Tibial nerve (tissue), 4 donors: ENCODE measurements at places on chromosomes 7 and 10.
A peak's percentile ranks its signal among the peaks of the same experiment; 100 is the strongest.

- DNase-seq = no peak
These were observed 30.5 kb upstream of the ZNF273 start for GRCh38 chr7:64872351-64873154.

- DNase-seq = no peak
These were observed 54.4 kb downstream of the SH3PXD2A start for GRCh38 chr10:103800789-103801540.

DNA sequence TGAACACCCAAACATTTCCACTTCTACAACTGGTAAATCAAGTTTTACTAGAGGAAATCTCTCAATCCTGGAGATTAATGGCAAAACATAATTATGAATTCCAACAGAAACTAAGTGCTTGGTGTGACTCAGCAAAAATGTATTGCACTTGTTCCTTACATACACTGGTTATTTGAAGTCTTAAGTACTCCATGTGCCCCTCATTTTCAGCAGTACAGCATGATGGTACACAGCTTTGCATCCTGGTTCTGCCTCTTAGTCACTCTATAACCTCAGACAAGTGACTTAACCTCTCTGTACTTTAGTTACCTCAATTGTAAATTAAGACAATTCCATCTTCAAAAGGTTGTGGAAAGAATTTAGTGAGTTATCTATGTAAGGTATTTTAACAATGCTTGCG is 12.9 kb downstream of the SLC16A12 start:
- DNase-seq = no peak

DNA sequence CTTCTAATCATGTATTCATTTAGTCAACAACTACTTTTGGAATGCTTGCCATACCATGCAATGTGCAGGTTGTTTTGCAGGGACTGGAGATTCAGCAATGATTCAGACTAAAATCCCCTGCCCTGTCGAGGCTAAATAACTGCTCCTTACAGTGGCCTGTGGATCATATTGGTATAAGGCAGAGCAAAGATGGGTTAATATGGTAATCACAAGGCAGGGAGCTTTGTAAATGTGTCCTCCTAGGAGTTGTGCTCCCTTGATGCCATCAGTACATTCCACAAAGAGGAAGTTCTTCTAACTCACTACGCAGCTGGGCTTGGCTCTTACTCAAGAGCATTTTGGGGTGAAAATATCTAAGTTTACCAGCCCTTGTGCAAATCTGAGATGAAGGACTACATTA is 614 bp upstream of the IFIT2 start:
- no peak for DNase-seq

DNA sequence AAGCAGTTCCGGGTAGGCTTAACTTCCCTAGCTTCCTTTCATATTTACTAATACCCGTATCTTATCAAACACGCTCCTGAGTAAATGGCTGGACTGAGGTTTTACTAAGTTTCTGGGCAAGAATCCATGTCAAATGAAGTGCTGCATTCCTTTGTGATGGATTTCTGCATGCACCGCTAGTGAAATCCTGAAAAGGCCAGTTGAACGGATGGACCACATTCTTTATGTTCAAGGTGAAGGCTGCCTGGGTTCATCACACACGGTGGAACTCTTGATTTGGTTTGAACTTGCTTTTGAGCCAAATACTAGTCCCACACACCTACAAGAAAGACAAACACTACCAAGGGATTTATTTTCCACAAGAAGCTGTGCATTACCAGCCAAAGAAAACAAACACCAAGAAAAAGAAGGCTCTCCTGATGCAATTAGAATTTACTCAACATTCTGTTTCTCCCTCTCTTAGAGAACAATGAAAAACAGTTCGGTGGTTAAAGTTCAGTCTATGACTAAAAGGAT is 255.0 kb upstream of the SEMA3C start:
- no peak for DNase-seq

- DNase-seq = no peak
These were observed 142.7 kb downstream of the PFKFB3 start for GRCh38 chr10:6345404-6345803.

DNA sequence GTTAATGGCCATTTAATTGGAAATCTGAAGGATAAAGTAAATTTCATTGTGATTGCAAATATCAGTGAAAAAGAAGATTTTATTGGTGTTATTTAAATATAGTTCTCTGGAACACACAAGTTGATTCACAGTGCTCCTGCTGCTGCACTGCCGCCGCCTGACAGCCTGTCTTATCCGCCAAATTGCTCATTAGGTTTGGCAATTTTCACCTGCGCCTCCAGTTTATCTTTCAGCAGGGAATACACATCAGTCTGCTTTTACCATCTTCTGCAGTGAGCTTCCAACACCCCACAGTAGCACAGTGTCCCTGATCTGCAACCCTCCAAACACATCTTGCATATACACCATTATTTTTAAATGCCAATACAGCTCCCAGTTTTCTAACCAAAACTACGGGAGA is 308.3 kb downstream of the PARD3 start:
- no peak for DNase-seq

- DNase-seq = no peak
These were observed 84.3 kb downstream of the CCDC7 start for GRCh38 chr10:32530231-32530630.

- no peak for DNase-seq
These were observed 51.2 kb upstream of the KMT2E start for GRCh38 chr7:104962781-104963180.

DNA sequence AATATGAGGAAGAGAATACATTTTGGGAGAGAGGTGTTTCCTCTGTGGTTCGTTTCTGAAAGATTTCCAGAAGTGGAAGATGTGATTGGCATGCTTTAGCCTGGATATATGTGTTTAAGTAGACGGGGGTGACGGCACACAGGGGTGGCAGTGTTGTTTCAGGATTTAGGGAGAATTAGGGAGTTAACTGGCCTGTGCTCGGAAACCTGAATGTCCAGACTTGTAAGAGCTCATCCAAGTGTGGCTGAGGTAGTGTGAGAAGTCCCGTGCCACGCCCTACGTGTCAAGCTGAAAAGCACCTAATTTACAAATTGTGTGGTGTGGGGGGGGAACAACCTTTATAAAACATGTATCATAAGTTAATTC is 1.1 kb downstream of the RALA start:
- DNase-seq = no peak

DNA sequence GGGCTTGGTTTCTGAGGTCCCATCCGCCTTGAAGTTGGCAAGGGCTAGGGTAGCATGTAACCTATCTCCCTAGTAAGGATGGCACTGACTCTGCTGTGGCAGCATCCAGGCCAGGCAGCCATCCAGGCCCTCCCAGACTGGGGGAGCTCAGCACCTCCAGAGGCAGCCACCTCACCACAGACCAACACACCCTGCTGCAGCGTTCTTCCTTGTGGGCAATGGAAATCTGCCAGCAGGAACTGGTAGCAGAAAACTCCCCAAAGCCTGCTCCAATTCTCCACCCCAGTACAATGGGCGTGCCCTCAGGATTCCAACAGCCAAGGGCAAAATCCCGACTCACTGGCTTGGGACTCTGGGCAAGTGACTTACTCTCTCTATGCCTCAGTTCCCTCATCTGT is 27.5 kb downstream of the DLG5 start:
- no peak for DNase-seq

- no peak for DNase-seq
These were observed 313.3 kb upstream of the AKR1E2 start for GRCh38 chr10:4512671-4513240.

- peak; percentile 55 for DNase-seq
These were observed 56.8 kb upstream of the DGKI start for GRCh38 chr7:137903382-137904169.

GRCh38 chr7:107472116-107472515 is 2.3 kb downstream of the GPR22 start:
- DNase-seq = no peak

DNA sequence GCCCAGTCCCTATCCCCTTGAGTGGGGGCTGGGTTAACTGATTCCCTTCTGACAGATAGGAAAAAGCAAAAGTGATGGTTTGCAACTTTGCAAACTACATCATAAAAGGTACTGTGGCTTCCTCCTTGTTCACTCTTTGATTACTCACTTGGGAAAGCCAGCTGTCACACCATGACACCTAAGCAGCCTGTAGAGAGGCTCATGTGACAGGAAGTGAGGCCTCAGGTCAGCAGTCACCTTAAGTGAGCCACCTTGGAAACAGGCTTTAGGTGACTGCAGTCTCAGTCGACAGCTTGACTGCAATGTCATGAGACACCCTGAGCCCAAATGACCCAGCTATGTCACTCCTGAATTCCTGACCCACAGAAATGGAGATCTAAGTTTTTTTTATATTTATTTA is 4.3 kb upstream of the CHCHD2 start:
- DNase-seq = no peak

DNA sequence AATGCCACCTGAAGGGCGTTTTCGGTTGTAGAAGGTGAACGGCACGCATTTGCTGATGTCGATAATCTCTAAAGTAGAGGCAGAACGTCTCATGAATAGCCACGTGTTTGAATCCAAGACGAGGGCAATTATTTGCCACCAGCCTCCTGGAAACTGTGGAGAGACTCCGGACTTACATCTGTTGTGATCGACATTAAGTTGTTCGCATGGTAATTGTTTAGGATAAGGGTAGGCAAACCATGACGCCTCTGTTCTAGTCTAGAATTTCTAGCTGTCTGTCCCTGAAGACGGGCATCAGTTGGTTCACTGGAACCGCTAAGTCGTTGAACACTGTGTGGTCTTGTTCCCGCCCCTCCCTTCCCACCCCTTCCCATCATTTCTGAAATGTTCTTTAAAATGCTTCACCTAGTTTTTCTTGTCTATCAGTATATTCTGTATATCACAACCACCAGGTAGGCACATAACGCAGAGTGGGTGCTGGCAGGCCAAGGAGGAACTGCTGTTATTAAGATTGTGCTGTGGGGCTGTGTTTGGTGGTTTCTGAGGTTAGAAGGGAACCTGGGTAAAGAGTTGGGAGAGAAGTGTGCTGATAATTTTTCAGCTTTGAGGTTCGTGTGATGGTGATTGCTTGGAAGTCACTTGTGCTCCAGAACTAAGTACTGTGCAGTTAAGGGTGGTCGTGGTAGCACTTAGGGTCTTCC is 1.2 kb downstream of the UBE3C start:
- DNase-seq = no peak

DNA sequence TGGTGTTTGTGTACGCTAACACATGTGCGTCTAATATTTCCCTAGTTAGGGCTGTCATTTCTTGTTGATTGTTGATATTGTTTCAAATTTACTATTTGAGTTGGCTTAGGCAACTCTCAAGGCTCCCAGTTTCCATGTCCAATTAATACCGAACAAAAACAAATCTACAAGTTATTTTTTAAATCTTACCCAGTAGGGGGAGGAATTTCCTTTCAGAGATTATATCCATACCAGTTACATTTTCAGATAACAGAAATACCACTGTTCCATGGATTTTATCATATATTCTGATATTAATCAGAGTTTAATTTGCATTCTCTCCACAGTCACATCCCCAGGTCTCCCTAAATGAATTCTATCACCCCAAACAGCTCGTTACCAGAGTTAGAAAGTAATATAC is 7.2 kb upstream of the AKR1B10 start:
- DNase-seq = no peak

DNA sequence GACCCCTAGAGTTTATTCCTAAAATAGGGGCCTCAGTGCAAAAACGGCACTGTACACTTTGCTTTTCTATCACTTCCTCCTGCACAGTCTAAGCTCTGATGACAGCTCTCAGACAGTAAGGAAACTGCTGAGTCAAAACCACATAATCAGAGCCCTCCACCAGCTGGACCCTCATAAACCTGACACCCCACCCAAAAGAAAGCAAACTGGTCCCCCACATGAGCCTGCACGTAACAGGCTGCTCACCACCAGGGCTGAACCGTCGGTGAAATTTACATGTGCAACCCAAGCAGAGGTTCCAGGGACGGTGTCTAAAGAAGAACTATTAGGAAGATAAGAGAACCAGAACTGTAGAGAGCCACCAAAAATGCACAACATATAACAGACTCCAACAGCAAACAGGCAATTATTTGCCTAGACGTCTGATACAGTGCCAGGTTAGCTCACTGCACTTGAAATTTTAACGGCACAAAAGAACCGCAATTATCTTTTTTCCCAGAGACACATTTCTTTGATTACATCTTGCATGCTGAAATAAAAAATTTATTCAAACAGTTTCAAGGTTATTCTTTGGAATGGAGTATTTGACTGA is 19.6 kb downstream of the SGMS1 start:
- DNase-seq = no peak

DNA sequence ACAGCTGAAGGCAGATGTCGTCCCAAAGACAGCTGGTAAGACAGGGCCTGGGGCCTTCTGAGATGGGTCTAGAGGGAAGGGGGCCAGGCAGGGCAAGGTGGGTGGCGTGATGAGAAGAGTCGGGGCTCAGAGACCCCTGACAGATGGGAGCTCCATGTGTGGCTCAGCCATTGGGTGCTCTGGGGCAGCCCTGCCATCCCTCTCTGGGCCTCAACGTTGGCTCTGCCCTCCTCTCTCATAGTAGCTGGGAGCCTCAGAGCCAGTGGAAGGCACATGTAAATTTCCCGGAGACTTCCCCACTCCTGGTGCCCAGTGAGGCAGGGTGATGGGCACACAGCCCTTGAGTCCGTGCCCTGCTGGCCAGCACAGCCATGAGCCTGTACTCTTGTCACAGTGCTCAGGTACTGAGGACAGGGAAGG is 1.8 kb downstream of the PPIF start:
- DNase-seq = no peak

DNA sequence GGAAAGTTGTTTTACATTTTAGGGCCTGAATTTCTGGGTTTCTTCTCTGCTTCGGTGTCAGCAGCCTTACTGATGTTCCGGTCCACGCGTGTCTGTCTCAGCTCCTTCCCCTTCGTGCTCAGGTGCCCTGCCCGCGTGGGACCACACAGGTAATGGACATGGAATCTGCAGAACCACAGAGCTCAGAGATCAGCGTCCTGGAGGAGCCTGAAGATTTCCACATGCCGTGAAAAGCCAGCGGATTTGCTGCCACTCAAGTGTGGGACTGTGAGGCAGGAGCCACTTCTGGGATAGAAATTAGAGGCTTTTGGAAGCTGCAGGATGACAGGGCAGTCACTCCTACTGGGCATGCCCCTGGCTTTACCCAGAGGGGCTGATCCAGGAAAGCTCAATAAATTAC is 666.1 kb upstream of the FOXK1 start:
- DNase-seq = no peak

- no peak for DNase-seq
These were observed 3.2 kb upstream of the OGDH start for GRCh38 chr7:44603193-44603592.

DNA sequence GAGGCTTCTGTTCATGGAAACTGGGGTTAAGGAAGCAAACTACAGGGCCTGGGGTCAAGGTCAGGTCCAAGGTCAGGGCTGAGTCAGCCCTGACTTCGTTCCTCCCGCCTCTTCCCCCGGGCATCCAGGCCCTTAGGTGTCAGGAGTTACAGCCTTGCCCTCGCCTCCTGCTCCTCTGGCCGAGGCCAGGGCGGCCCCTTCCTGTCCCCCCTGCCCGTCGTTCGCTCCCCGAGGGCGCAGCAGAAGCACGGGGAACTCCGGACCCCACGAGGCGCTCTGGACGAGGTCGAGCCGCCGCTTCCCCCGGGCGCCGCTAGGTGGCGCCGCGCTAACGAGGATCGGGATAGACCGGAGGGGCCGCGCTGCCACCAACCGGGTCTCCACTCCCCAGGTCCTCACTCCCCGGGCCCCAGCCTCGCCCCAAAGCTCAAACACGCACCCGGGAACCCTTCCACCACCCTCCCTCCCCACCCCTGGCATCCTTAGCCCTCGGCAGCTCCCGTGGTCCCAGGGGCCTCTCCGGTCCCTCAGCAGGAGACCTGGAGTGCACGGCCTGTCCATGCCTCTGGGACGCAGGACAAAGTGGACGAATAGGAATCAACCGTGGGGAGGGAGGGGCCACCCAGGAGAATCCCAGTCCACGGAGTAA is 59.2 kb upstream of the MYL10 start:
- DNase-seq = peak; percentile 83

- DNase-seq = no peak
These were observed 137.6 kb downstream of the ZNF467 start for GRCh38 chr7:149635561-149636329.

- no peak for DNase-seq
These were observed 180.5 kb upstream of the PRSS58 start for GRCh38 chr7:142438235-142438922.
